ENCODE measurements at places on chromosomes 12 and 14. TPM values are rescaled to one million over a fixed set of nuclear protein-coding genes. Genes with fewer than 3 reads are reported as not detected.
A peak's percentile ranks its signal among the peaks of the same experiment; 100 is the strongest.

The CPNE6 gene
- total RNA-seq: not detected

The TMEM253 gene
- total RNA-seq: not detected

The RNU4-1 gene
- total RNA-seq: under 0.01 TPM

The LHX5 gene
- not detected for total RNA-seq

DNA sequence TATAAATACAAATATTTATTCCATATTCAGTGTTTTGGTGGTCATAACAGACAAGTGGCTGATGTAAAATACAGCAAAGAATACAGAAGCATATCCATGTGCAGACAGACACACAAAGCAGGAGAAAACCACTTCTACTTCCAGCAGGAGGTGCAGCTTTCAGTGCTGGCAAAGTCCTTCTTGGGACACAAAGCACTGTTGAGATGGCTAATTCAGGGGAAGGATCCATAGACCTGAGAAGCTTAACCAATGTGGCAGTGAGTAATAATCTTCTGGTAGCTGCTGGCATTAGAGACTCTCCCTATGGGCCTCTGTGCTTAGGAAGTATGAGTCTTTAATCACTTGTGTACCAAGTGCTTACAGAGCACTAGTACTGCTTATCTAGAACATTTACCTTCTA, 26.8 kb downstream of the AMN1 start:
- DNase-seq: peak; percentile 53

GRCh38 chr12:52836042-52836466, 1.9 kb upstream of the KRT79 start:
- DNase-seq: peak; percentile 94

- DNase-seq: no peak
Measured at GRCh38 chr12:104183443-104183842, 32.1 kb upstream of the TXNRD1 start.

GRCh38 chr12:6337958-6338433, 3.9 kb downstream of the TNFRSF1A start:
- no peak for DNase-seq

GRCh38 chr14:93937519-93937918, 10.4 kb downstream of the FAM181A start:
- no peak for DNase-seq

DNA sequence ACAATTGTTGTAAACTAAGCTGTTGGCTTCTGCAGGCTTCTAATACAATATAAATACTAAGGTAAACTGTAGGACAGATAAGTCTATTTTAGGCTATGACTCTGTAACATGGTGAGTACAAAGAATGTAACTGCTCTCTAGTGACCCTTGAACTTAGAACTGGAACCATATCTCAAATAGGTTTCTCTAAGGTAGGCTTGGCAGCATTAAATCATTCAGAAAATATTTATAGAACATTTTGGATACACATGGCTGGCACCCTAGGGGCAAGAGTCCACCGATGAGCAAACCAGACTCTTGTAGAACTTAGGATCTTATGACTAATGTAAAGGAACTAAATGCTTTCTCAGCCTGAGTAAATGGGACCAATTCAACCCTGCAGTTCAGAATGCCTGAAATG, 19.4 kb upstream of the SLC25A3 start:
- no peak for DNase-seq

DNA sequence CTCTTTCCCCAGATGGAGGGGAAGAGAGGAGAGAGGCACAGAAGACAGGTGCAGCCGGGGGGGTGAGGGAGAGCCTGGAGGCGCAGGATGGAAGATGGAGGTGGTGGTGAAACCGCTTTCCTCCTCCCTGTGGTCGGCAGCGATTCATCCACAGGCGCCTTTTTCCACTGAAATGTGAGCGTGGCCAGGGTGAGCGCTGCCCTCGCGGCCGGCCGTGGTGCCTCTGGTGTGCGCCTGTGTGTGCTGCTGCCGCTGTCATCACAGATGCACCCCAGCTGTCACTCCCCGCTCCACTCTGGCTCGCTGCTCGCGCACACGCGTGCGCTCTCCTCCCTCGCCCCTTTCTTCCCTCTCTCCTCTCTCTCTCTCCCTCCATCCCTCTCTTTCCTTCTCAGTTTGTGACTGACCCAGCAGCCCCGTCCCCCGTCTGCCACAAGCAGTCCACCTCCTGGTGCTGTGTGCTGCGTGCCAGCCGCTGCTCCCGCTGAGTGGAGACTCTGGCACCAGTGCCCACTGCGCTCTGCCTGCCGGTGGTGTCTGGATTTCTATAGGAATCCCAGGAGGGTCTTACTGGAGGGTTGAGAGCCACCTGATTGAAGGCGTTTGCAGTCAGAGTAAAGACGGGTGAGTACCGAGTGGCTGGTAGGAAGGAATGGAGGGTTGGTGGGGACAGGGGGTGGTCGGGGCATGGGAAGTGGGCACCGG, at the start of gene LRTM2:
LRTM2 (plus strand) TSS at position 375 of the 705 bp plus-strand sequence. CDS start 7,584 bp downstream, outside the sequence.
- DNase-seq: no peak

DNA sequence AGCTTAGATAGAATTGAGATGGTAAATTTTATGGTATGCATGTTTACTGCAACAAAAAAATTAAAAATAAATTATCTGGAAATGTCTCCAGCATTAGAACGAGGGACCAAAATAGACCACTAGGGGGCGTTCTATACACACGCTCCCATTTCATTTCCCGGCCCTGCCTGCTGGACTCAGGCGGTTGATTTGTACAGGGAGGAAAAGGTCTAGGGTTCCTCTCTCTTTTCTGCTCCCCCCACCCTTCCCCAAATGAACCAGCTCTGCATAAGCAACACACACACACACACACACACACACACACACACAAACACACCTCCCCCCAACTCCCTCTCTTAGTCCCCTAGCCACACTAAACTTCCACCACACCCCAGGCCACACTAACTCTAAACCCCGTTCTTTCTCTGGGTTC, 7.8 kb upstream of the DTX1 start:
- DNase-seq: peak; percentile 57

DNA sequence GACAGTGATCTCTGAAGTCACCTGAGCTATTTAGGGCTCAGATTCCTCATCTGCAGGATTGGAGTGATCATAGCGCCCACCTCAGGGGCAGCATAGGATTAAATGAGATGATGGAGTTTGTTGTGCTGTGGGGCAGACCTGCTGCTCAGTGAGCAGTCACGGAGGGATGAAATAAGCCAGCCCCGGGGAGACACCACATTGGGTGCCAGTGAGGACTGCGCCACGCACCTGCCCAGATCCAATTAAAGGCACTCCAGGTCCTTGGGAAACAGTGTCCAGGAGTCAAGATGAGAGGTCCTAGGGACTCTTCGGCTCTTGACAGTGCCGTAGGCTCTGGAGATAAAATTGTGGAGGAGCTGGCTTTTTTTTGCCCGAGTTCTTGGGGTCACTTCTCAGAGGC, 166.2 kb downstream of the ADGRD1 start:
- no peak for DNase-seq

DNA sequence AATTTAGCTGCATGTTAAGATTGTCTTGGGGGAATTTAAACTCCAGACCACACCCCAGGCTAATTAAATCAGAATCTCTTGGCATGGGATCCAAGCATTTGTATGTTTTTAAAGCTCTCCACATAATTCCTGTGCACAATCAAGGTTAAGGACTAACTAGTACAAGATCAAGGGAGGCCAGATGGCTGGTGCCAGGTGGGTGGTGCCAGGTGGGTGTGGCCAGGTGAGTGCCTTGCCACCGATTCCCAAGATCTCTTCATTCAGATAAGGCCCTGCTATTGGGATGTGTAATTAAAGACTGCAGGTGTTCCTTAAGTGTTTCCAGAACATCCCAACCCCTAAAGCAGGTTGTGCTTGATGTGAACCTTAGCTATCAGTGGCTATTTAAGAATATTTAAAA, 75.1 kb downstream of the NRXN3 start:
- DNase-seq: no peak

- DNase-seq: no peak
Measured at GRCh38 chr14:94771906-94772490, 2.1 kb upstream of the GSC start.

DNA sequence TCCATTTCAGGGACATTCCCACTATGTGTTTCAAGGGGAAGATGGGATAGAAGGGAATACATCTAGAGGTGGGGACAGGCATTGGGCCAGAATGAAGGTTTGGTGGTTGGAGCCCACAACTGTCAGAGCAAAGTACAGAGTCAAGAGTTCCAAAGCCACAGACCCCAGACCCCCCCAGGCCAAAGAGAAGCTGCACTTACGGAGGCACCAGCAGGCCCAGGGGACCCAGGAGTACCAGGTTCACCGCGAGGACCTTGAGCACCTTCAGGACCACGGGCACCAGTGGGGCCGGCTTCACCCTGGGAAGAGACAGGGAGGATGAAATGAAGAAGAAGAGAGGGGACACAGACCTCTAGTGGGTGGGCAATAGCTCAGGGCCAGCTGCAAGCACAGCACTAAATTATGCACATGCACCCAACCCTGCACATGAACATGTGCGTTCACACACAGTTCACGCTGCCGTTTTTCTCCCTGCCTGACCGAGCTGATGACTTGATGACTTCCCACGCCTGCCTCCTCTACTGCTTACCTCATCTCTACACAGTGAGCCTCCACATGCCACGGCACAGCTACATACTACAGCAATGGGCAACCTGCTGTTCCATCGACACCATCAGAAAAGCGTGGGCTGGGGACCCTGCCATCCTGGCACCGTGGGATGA, 16.7 kb downstream of the COL2A1 start:
- DNase-seq: no peak

DNA sequence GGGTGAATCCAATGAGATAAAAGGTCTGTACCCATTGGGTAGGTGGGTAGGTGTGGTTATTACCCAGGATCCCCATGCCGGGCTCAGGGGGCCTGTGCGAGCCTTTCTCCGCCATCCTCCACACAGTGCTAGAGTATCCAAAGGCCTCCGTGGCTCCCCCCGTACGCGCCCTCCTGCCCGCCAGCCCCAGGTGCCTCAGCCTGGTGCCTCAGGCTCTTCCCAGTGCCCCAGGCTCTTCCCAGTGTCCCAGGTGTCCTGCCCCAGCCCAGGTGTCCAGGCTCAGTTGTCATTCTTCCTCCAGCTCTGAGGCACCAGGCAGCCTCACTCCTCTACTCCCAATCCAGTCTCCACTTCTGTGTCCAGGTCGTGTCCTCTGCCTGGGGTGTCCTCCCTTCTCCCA, 27.6 kb upstream of the YY1 start:
- no peak for DNase-seq

GRCh38 chr12:11830307-11830801, 180.9 kb downstream of the ETV6 start:
- DNase-seq: no peak

- no peak for DNase-seq
Measured at GRCh38 chr14:50977863-50978528, 33.7 kb upstream of the PYGL start.

Data from RPMI7951 (cell line).